ENCODE measurements at places on chromosomes 7 and 10. TPM values are rescaled to one million over a fixed set of nuclear protein-coding genes. Genes with fewer than 3 reads are reported as not detected.

The TFEC gene
- not detected for total RNA-seq

The ACTL6B gene
- total RNA-seq: not detected

The C7orf57 gene
- 0.83 TPM for total RNA-seq

The GJC3 gene
- not detected for total RNA-seq

The CALML3 gene
- not detected for total RNA-seq

The AFAP1L2 gene
- total RNA-seq: 0.45 TPM

The NEURL1 gene
- 10.6 TPM for total RNA-seq

The CARD11 gene
- not detected for total RNA-seq

The AGAP4 gene
- 4.7 TPM for total RNA-seq

The TLX1 gene
- total RNA-seq: not detected

The TCTN3 gene
- 35.4 TPM for total RNA-seq

The CPEB3 gene
- 8.6 TPM for total RNA-seq

The NME8 gene
- total RNA-seq: not detected

The CPN1 gene
- total RNA-seq: not detected

The CYP2C19 gene
- 0.08 TPM for total RNA-seq

The INPP5A gene
- total RNA-seq: 15.8 TPM

The BBS9 gene
- total RNA-seq: 16.2 TPM

The LIPF gene
- 1.7 TPM for total RNA-seq

The TSPAN13 gene
- 14.8 TPM for total RNA-seq

The THNSL1 gene
- 5.4 TPM for total RNA-seq
